Activated T-cell treated with anti-CD3 and anti-CD28 coated beads, Interleukin-2, amount 50 U/mL, for 24 hours (primary cell): ENCODE measurements at places on chromosomes 7 and 10.

DNA sequence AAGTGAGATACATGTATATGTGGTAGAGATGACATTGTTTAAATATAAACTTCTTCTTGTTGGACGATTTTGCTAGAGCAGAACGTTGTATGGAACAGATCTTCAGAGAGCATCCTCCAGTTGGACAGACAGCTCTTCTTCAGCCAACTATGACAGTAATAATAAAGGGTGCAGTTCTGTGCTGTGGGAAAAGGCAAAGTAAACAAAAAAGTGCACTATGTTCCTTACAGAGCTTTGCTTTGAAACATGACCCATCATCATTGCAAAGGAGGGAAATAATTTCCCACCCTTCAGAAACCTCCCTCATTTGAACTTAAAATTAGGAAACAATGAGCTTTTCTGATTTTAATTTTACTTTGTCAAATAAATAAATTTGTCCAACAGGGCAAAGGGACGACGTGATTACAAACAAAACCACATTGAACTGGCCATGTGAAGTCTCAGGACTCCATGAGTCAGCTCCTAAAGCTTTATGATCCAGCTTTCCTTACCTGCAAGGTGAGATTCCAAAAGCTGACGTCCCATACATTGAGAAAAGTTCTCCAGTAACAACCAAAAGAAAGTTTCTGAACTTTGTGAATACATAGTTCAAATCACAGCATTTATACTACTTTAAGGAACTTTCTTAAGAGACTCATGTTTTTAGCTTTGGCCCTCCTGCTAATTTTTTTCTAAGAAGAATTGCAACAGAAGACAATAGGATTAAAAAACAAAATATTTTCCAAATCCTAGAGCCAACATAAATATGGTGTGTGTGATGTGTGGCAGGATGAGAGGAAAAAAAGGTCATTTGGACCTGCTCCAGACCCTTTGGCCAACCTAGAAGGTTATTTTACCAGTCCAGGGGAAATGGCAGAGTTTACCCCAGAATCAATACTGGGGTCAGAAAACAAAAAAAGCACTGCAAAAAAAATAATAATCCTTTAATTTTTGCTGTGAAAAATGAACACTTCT lies 565.4 kb upstream of the NRP1 start:
- no peak for DNase-seq
- no peaks in the 10 kb centered on the region for H3K4me1 ChIP-seq
- peaks cover 21% of the 10 kb centered on the region for H3K27me3 ChIP-seq
- H3K27ac ChIP-seq = no peak overlapping the region
- no peak overlapping the region for H3K4me3 ChIP-seq

- peaks cover 46% of the 10 kb centered on the region for H3K4me1 ChIP-seq
- peak overlapping the region; percentile 76 for H3K27ac ChIP-seq
- no peaks in the 10 kb centered on the region for H3K27me3 ChIP-seq
- H3K36me3 ChIP-seq = peaks cover 25% of the 10 kb centered on the region
- no peak for DNase-seq
- H3K4me3 ChIP-seq = peak overlapping the region; percentile 41
Observed at GRCh38 chr7:50226145-50226544, 78.4 kb upstream of the IKZF1 start.

- no peaks in the 10 kb centered on the region for H3K4me1 ChIP-seq
- H3K36me3 ChIP-seq = no peaks in the 10 kb centered on the region
- H3K27ac ChIP-seq = no peak overlapping the region
- no peak overlapping the region for H3K4me3 ChIP-seq
Observed at GRCh38 chr10:38147686-38148085, 53.5 kb downstream of the ZNF37A start.

DNA sequence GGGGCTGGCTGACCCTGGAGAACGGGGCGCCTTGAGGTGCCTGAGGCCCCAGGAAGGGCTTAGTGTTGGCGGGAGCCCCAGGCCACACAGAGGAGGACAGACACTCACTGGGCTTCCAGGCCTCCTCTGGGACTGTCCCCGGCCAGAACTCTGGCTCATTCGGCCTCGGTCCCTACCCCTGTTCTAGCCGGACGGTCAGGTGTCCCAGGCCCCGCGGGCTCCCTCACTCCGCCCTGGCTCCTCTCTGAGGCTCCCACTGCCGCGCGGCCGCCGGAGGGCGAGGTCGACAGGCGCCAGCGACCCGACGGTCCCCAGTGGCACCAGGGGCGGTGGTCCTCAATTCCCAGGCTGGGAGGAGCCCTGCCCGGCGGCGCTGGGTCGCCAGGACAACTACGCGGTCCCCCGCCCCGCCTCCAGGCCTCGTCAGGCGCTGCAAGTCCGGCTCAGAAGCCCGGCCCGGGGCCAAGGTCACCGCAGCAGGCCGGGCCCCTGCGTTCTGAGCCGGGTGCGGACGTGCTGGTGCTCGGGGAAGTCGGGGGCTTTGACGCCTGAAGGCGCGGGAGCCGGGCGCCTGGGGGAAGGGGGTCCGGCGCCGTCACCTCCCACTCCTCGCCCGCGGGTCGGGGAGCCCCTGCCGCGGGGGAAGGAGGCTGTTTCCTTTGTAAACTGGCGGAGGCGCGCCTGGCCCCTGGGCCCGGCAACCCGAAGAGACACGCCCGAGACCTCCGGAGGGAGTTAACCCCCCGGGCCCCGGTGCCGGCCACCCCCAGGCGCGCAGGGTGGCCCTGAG lies 1.1 kb upstream of the PWWP2B start:
- H3K27ac ChIP-seq = no peak overlapping the region
- peaks cover 18% of the 10 kb centered on the region for H3K4me1 ChIP-seq
- no peaks in the 10 kb centered on the region for H3K27me3 ChIP-seq
- peak overlapping the region; percentile 12 for H3K4me3 ChIP-seq

DNA sequence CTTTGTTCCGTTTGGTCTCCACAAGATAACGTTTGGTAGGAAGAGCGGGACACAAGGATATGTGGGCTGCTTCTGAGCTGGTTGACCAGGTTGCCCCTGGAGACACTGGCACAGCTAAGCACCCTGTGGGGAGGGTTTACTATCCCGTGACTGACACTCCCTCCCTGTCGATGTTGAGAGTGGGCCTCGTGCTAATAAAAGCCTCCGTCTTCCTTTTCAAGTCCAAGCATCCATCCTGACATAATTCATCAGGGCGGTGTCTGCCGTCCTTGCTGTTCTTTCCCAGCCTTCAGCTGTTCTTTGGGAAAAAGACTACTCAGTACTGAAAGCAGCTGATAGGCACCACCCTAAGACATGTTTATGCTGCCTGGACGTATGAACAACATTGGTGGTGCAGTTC lies 49.6 kb downstream of the SHH start:
- H3K4me3 ChIP-seq = peak overlapping the region; percentile 64
- H3K27me3 ChIP-seq = no peaks in the 10 kb centered on the region
- peaks cover 81% of the 10 kb centered on the region for H3K36me3 ChIP-seq
- peaks cover 72% of the 10 kb centered on the region for H3K4me1 ChIP-seq
- DNase-seq = no peak

DNA sequence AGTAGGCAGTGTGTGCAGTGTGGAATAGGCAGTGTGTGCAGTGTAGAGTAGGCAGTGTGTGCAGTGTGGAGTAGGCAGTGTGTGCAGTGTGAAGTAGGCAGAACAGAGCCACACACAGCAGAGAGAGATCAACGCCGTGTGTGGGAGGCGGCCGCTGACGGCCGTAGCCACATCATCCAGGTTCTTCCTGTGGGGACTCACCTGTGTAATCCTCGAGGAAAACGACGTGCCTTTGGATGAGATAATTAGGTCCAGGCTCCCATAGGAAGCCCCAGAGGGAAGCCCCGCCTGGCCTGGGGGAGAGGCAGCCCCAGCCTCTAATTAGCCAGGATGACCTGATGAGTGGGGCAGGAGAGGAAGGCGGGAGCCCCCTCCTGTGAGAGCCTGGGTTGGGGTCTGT lies 25.4 kb downstream of the KNDC1 start:
- no peaks in the 10 kb centered on the region for H3K27me3 ChIP-seq
- no peak overlapping the region for H3K27ac ChIP-seq
- no peaks in the 10 kb centered on the region for H3K36me3 ChIP-seq
- no peak overlapping the region for H3K4me3 ChIP-seq

DNA sequence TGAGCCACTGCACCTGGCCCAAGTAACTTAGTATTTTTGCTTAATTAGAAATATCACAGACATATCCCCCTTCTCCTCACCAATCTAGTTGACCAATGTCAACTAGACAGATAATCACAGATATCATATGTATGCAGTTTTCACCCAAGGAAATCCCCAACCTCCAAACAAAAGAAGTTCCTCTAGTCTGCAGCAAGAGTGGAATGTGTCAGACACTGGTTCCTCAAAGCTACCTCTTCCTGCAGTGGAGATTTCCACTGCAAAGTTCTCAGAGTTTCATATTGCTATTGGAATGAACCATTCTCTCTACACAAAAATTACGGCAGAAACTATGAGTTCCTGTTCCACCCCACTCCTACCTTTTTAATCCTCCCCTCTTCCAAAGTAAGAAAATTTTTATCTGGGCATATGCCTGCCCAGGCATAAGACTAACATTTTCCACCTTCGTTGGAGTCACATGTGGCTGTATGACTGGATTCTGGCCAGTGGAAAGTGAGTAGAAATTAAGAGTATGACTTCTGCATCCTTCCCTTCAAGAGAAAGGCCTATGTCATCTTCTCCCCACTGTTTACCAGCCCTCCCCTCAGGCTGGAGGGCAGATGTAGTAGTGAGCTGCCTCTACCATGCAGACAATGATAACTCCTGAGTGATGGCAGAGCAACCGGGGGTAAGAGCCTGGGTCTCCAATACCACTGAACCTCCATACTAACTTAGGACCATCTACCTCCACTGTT lies 103.0 kb downstream of the MYOF start:
- H3K4me1 ChIP-seq = peaks cover 62% of the 10 kb centered on the region
- no peaks in the 10 kb centered on the region for H3K27me3 ChIP-seq
- peaks cover 73% of the 10 kb centered on the region for H3K36me3 ChIP-seq
- H3K4me3 ChIP-seq = peak overlapping the region; percentile 51

- H3K27me3 ChIP-seq = peaks cover 45% of the 10 kb centered on the region
- H3K4me1 ChIP-seq = peaks cover 11% of the 10 kb centered on the region
- no peak for DNase-seq
- H3K27ac ChIP-seq = no peak overlapping the region
- H3K36me3 ChIP-seq = no peaks in the 10 kb centered on the region
Observed at GRCh38 chr7:98467570-98468312, 66.9 kb upstream of the BAIAP2L1 start.

- H3K4me1 ChIP-seq = no peaks in the 10 kb centered on the region
- no peak overlapping the region for H3K4me3 ChIP-seq
Observed at GRCh38 chr7:97842006-97842405, 30.2 kb downstream of the ASNS start.

DNA sequence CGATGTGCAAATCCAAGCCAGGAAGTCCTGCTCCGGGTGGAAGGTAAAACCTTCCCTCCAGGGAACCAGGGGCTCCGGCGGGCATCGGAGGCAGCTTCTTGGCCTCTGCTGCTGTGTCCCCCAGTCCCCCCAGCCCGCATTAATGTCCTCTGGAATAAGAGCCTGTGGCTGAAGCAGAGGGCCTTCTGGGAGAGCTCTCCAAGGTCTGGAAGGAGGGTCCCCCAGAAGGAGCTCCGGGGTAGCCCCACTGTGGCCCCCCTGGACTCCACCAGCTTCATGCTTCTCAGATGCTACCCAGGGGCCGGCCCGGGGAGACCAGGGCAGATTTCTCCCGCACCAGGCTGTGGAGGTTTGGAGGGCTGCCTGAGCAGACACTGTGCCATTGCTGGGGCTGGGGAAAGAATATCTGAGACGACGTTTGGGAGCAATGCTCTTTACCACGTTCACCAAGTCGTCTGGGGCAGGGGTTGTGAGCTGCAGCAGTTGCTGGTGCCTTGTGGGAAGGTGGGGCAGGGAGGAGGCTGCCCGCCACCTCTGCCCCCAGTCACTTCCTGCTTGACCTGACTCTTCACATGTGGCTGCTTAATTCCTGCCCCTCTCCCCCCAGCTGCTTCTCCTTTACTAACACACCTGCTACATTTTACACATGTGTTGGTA lies 8.3 kb downstream of the ZNF853 start:
- peaks cover 13% of the 10 kb centered on the region for H3K36me3 ChIP-seq
- peak; percentile 51 for DNase-seq
- peak overlapping the region; percentile 88 for H3K27ac ChIP-seq

DNA sequence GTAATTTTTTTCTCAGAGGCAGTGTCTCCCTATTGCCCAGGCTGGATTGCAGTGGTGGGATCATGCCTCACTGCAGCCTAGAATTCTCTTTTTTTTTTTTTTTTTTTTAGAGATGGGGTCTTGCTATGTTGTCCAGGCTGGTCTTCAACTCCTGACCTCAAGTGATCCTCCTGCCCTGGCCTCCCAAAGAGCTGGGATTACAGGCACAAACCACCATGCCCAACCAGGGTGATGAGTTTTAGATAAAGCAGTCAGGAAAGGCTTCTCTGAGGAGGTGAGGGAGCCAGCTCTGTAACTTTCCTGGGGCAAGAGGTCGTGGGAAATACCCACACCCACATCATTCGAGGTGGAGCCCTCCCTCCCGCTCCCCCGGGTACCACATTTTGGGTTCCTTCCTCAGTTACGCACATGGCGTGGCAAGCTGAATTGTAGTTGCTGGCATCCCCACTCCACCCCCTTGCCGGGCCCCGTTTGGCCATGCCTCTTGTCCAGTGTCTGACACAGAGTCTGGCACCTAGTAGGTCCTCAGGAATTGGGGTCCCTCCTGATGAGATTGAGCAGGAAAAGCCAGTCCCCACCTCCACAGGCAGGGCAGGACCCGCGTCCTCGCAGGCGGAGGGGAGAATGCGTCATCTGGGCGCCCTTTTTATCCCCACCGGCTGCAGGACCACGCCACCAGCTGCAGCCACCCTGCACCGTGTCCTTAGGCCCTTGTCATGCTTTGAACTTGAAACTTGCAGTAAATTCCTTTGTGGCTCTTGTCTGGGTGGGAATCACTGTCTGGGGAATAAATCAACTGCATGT lies 43.4 kb downstream of the CLIP2 start:
- no peaks in the 10 kb centered on the region for H3K36me3 ChIP-seq
- DNase-seq = no peak
- H3K27ac ChIP-seq = no peak overlapping the region
- no peaks in the 10 kb centered on the region for H3K27me3 ChIP-seq

DNA sequence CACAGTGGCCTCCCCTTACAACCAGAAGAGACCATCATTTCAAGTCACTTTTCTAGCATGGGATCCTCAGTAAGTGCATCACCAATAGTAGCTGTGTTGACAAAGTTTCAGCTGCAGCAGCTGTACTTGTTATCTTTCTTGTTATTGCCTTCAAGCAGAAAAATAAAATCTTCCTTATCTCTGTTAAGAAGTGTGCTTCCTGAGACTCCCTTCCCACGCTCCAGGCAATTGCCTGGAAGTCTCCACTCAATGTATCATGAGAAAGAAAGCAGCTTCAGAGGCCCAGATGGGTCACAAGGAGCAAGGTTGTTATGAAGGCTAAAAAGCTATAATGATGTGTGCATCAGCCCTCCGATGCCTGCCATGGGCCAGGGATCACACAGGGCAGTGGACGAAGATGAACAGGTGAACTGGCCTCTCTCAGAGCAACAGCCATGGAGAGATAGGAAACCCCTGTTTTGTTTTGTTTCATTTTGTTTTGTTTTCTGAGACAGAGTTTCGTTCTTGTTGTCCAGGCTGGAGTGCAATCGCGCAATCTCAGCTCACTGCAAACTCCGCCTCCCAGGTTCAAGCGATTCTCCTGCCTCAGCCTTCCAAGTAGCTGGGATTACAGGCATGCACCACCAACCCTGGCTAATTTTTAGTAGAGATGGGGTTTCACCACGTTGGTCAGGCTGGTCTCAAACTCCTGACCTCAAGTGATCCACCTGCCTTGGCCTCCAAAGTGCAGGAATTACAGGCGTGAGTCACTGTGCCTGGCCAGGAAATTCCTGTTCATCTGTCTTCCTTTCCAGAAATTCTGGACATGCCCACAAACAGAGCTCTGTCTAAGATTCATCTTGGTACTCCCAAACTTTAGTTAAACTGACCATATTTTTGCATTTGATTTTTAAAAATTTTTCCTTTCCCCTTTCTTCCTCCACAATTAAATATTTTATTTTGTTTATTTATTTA lies 340.5 kb downstream of the TNS3 start:
- H3K27me3 ChIP-seq = no peaks in the 10 kb centered on the region
- no peak overlapping the region for H3K27ac ChIP-seq
- H3K36me3 ChIP-seq = no peaks in the 10 kb centered on the region
- H3K4me1 ChIP-seq = no peaks in the 10 kb centered on the region
- H3K4me3 ChIP-seq = no peak overlapping the region
- no peak for DNase-seq
